Endothelial cell of umbilical vein (primary cell): ENCODE measurements at places on chromosomes 5 and 9. TPM values are rescaled to one million over a fixed set of nuclear protein-coding genes. Genes with fewer than 3 reads are reported as not detected.

DNA sequence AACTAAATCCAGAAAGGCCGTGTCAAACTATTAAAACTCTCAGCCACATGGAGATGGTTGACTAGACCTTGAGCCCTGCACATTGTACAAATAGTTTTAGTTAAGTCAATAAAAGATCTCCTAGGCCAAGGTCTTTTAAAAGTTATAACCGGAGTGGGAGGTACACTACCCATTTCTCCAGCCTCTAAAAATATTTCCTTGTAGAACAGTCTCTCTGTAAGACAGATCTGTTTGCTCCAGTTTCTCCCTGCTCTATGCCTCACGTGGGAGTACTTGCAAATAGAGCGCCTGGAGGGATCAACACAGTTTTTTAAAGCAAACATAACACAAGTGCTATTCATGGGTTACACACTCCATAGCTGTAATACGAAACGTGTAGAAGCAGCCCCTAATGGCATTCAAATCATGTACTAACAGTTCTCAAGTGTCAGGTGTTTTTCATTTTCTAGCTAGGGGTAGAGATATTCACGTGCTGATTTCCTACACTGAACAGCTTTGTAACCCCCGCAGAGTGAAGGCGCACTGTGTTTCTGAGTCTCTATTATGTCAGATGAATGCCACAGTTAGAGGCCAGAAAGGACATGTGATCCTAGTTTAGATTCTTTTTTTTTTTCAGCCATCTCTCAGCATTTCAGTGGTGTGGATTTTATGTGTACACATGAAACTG lies 703.4 kb upstream of the GRAMD2B start:
- no peak for DNase-seq

- no peak for DNase-seq
Observed at GRCh38 chr5:135505973-135506372, 29.8 kb downstream of the NEUROG1 start.

GRCh38 chr5:58069846-58070245 lies 390.0 kb downstream of the PLK2 start:
- DNase-seq, result no peak

DNA sequence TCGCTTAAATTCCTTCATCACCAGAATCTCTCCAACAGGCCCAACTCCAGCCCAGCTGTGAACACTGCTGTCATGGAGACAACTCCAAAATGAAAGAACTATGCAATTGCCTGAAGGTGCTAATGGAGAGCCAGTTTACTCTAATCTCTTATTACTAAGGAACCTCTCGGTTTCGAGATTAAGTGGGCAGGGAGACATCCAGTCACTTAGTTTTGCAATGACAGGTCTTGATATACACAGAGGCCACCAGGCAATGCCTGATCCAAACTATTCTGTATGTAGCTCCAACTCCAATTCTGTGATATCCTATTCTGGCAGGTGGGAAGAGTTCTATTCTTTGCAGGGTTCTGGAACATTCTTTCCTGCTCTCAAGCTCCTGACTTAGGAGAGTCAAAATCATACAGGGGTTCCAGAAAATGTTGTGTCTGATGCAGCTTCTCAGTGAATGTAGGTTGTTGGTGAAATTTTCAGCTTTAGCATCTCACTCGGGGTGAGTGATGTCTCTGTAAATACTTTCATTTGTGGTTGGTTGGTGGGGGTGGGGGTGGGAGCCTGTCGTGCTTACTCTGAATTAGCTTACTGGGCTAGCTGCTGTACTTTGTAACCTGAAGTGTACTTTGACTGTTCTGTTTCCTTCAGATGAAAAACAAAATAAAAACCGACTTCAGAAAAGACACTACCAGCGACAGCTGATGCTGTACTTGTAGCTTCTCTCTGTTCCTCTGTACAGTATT lies 170.9 kb downstream of the PALM2AKAP2 start:
- DNase-seq, result no peak

GRCh38 chr5:78813906-78814530 lies 165.4 kb upstream of the LHFPL2 start:
- no peak for DNase-seq

- no peak for DNase-seq
Observed at GRCh38 chr9:130466537-130467217, 21.9 kb downstream of the ASS1 start.

DNA sequence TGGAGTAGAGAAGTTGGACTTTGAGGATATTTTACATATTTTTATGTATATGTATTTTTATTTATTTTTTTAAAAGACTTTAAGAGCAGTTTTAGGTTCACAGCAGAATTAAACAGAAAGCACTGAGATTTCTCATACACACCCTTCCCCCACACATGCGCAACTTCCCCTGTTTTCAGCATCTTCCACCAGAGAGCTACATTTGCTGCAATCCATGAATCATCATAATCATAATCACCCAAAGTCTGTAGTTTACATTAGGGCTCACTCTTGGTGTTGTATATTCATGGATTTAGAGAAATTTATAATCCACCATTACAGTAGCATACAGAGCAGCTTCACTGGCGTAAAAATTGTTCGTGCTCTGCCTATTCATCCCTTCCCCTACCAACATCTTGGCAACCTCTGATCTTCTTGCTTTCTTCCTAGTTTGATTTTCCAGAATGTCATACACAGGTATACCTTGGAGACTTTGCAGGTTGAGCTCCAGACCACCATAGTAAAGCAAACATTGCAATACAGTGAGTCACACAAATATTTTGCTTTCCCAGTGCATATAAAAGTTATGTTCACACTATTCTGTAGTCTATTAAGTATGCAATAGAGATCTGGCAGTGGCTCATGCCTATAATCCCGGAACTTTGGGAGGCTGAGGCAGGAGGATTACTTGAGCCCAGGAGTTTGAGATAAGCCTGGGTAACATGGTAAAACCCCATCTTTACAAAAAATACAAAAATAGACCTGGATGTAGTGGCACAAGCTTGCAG lies 9.6 kb upstream of the CCDC171 start:
- DNase-seq, result no peak

DNA sequence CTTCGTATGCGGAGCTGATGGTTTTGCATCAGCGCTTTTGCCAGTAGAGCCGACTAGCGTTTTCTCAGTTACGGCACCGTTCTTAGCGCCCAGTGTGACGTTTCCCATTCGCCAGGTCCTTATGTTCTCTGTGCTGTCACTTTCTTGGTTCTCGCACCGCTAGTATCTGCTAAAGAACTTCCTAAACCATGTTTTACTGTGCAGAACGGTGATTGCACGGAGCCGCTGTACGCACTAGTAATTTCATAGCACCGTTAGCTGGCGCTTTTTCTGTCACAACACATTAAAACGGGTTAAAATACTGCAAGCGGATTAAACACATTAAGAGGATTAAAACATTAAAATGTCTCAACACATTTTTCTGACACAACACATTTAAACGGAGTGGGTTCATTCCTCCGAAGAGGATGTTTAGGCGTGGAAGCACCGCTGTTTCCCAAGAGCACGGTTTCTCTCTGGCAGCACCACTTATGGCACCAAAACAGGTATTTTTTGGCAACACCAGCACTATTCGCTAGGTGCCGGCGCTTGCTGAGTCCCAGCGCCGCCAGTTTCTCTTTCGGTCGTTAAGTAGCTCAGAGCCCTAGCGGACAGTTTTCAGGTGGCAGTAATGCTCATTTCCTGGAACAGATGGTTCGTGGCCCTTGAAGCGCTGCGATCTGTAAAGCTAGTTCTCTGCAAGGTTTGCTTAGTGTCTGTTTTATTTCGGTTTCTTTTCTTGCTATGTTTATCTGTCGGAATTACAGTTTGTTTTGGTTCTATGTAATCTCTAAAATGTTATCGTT lies 20.3 kb downstream of the ANXA2R start:
- peak; percentile 87 for DNase-seq

GRCh38 chr5:158543539-158544387 lies 556.0 kb downstream of the EBF1 start:
- DNase-seq, result no peak

DNA sequence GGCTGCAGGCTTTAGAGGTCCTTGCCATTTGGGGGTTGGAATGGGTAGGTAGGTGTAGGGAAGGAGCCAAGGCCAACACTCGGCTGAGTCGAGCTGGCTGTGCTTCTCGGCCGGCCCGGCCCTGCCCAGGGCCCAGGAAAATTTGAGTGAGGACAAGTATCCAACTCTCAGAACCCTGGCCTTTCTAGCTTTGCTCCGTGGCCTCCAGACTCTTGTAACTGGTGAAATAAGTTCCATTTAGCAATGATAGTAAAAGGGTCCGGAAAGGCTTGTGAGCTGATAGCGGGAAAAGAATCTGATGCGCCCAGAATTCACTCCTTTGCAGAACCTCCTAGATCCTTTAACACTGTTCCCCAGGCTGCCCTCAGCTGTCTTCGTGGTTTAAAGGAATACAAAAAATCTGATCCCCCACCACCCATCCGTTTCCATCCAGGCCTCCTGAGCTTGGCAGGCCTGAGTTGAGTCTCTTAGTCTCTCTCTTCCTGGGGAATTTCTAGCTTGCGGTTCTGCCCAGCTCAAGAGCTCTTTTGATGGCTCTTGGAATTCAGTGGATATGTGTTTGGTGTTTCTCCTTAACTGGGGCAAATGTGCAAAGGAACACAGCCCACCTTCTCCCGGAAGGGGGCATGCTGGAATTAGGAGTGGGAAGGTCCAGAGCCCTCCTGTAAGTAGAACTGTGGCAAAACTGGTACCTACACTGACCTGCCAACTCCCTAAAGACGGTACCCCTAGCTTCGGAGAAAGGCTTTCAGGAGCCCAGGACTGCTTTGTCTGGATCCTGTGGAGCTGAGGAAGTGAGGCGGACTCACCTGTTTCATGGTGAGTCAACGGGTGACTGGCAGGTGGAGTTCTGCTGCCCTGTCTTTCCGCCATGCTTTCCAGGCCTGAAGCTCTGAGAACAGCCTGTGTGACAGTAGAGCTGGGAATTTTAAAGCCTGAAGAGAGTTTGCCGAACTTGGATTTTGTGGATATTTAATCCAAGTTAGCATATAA lies 1.7 kb downstream of the DMRT3 start:
- DNase-seq, result no peak

- no peak for DNase-seq
Observed at GRCh38 chr5:112533362-112533761, 114.3 kb upstream of the EPB41L4A start.

DNA sequence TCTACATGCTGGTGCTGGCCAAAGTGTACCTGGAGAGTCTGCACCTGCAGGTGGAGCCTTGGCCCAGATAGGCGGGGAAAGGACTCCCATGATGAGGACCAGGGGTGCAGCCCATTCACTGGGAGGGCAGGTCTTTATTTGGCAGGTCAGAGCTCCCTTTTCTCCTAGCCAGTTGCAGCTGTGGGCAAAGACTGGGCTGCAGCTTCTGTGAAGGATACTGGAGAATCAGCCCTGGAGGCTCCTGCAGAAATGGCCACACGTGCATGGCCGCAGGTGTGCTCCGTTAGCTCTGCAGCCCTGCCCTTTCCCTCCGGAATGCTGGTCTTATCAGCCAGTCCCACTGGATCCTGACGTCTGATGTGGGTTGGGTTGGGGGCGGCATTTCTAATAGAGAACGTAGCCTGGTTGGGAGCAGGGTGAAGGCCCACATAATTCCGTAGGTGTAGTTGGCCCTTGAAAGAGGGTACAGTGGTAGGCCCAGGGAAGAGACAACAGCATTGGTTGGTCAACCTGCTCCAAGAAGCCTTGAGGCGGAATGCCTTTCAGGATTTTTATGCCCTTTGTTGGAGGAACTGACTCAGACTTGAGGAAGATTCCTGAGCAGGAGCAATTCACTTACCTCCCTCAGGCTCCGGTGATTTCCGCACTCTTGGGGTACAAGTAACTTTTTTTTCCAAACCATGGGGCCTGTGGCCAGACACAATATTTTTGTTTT lies 22.0 kb upstream of the TIFAB start:
- no peak for DNase-seq

GRCh38 chr5:77390795-77391194 lies 101.3 kb downstream of the WDR41 start:
- DNase-seq, result no peak

- no peak for DNase-seq
Observed at GRCh38 chr9:81548911-81549310, 140.4 kb downstream of the TLE1 start.

DNA sequence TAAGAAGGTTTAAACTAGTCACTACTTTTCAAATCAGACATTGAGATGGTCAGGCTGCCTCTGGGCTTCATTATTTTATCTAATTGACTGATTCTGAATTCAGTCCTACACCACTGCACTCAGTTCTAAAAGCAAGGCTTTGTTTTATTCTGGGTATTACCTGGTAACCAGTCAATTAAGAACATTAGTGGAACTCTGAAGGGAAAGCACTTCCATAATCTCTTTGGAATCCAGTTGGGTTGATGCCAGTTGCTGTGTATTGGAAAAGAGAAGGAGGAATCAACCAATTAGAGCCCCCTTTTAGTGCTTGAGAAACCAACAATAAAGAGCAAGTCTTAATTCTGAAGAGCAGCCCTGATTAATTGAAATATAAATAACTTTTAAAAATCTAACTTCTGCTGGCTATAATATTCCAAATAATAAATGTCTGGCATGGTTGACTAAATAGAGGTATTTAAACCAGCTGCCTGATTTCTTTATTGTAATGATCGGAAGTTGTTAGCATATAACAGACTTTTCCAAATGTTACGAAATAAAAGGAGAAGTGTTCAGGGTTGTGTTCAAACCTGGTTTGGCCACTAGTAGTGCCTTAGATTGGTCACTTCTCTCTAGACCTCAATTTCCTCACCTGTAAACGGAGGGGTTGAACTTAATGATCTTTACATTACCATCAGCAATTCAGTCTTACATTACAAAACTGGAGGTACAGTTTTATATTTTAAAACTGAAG lies 32.0 kb downstream of the CPEB4 start:
- peak; percentile 70 for DNase-seq

DNA sequence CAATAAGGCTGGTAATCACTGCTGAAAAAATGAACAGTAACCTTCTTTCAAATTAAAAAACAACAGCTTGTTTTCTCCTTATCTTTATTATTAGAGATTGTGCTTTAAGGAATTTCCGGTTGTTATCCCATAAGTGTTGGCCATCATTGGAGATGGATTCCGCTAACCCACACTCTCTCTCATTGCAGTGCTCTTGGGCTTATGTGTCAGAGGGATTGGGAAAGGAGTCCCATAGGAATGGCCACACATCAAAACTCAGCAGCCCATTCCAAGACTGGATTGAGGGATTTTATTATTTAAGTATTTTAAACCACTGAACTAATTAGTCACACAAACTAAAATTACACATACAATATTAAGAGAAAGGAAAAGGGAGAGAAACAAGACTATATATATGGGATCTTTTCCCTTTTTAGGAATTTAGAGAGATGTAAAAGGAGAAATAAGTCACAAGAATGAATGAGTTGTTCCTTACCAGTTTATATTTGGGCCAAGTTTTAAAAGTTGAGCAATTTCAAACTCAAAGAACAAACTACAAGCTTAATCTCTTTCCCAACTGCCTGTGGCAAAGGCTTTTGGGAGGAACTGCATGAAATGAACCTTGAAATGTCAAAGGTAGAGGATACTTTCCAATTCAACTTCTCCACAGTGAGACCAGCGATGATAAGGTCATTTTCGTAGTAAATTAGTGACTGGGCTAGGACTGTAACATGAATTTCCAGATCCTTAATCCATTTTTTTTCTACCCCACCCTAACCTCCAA lies 2.4 kb downstream of the SPINK6 start:
- DNase-seq, result no peak

The AHRR gene
- 3.1 and 5.1 TPM in 2 replicates for total RNA-seq

The TPPP gene
- 0.07 and 0.09 TPM in 2 replicates for total RNA-seq

The FAM78A gene
- total RNA-seq, result 26.6 and 34.0 TPM in 2 replicates

The C5orf58 gene
- total RNA-seq, result not detected in 2 replicates

The ZDHHC11B gene
- total RNA-seq, result not detected in 2 replicates
